Esophagus squamous epithelium (tissue), 5 donors: ENCODE measurements at places on chromosomes 7 and 10.

DNA sequence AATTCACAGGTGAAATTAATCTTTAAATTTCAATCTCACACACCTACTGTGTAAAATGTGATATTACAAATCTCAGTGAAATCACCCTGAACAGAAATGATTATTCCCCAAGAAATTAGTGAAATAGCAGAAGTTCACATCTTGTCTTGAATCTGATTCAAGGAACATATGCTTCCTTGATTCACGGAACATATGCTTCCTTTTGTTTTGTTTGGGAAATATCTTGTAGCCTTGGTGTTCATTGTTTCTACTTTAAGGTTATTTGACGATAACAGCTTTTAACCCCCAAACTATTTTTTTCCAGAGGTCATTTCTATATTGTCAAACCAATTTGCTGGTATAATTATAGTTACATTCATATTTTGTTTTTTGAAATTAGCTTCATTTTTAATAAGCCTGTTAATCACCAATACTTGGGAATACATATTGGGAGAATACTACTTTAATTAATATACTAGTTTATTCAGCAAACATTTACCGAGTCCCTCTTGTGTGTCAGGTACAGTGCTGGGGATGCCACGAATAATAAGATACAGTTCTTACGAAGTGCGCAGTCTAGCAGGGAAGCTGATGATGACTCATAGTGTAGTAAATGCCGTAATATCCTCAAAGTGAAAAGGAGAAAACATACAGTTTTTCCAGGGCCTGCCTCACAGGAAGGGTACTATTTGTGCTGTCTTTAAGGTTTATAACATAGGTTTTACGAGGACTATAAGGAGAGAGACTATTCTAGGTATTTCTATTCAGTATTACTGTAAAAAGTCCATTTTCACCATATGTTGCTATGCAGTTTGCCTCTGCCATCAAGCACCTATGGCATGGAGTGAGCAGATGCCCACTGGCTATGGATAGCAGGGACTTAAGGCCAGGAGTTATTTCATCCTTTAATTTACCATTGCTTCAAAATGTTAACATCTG is 32.5 kb downstream of the PRKAR2B start:
- no peak for DNase-seq

GRCh38 chr7:67008260-67008659 is 11.6 kb downstream of the TYW1 start:
- no peak for DNase-seq

- no peak for DNase-seq
These were observed 710.0 kb downstream of the LRMDA start for GRCh38 chr10:76141376-76141775.

- no peak for DNase-seq
These were observed 228.5 kb upstream of the NEBL start for GRCh38 chr10:21125471-21126228.

- no peak for DNase-seq
These were observed 6.9 kb upstream of the ATP6V0E2 start for GRCh38 chr7:149866779-149867447.

DNA sequence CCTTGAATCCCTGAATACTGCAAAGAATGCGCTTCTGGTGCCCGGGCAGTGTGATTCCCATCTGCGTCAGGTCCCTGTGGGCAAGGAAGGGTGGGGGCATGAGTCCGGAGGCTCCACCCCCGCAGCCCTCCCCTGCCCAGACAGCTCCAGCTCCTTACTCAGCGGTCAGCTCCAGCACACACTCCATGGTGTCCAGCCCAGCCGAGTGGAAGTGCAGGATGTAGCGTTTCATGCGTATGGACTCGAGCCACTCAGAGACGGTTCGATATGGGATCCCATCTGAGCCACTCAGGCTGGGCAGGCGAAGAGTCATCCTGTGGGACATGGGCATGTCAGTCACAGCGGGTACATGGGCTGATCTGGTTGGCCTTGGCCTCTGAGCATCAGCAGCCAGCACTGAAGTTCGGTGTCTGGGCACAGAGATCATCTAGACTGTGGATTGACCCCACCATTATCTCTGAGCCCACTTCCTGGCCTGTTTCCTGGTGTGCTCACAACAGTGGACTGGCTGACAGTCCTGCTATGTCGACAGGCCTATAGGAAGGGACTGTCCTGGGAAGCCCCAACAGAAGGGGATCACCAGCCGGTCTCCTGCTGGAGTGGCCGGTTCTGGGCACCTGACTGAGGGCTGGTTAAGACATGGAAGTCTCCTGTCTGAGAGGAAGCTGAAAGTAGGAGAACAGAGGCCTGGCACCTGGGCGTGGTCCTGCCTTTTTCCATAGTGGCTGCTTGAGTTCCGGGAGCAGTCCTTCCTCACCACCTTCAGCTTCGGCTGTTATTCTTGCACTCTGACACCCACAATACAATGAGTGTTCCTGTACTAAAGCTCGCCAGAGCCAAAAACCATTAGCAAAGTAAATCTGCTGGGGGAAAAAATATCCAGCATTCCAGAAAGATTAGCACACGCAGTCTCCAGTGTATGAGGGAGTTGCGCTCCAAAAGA is 10.6 kb downstream of the ZYX start:
- DNase-seq, result no peak

DNA sequence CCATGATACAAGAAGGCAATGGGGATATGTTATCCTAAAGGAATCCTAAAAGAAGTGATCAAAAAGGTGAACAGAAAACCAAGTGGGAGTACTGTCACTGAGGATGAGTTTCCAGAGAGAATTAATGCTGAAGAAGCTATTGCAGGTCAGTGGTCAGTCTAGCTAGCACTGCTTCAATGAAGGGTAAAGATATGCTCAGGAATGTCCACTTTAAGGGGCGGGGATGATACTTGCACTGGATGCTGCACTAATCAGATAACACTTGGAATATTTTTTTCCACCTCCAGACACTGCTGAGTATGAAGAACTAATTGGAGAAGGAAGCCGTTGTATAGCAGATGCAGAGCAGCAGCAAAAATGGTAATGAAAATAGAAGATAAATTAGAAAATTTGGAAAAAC is 75.3 kb downstream of the LRRC17 start:
- no peak for DNase-seq

GRCh38 chr7:94974423-94974822 is 67.0 kb downstream of the PPP1R9A start:
- no peak for DNase-seq

DNA sequence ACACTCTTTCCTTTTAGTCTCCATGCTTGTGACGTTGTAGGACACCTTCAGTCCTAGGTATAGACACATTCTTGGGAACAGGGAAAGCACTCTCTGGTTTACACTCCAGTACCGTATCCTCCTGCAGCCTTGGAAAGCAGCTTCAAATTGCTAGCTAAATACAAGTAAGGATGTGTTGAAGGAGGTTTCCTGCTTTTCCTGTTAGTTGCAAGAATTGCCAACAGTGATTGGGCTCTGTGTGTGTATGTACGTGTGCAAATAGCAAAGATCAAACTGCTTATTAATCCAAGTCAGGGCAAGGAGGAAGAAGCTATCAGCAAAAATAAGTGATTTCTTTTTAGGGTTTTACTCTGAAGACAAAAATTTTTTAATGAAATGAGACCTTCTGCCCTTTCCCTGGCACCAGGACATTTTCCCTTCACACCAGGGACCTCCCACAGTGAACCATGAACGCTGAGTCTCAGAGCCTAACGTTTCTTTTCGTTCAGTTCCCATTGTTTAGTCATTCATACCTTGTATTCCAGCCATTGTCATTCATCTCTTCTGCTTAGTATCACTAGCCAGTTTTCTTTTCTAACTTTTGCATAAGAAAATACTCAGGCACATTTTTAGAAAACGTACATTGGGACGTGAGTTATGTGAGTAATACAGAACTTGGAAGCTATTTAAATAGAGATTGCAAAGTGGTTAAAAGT is 36.9 kb upstream of the AUTS2 start:
- no peak for DNase-seq

- DNase-seq, result no peak
These were observed 210.3 kb downstream of the INHBA start for GRCh38 chr7:41492603-41493002.
